ENCODE measurements at places on chromosomes 2 and 18.

DNA sequence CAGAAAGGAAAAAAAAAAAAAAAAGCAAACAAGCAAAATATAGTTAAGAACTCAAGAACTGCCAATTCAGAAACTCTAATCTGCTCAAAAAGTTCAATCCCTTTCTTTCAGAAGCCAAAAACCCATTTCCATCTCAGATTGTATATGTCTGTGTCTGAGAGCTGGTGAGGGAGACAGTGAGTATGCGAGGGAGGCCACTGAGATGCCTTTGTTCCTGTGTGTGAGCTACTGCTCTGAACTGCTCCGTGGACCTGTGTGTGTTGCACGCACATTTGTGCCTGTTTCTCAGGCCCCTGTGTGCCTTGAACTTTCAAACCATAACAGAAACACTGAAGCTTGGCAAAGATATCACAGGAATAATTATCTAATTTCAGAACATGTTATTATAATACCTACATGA lies 2.5 kb upstream of the PKDCC start:
- no peak for DNase-seq

- DNase-seq, result no peak
Measured at GRCh38 chr18:13276530-13277520, 58.3 kb downstream of the LDLRAD4 start.

DNA sequence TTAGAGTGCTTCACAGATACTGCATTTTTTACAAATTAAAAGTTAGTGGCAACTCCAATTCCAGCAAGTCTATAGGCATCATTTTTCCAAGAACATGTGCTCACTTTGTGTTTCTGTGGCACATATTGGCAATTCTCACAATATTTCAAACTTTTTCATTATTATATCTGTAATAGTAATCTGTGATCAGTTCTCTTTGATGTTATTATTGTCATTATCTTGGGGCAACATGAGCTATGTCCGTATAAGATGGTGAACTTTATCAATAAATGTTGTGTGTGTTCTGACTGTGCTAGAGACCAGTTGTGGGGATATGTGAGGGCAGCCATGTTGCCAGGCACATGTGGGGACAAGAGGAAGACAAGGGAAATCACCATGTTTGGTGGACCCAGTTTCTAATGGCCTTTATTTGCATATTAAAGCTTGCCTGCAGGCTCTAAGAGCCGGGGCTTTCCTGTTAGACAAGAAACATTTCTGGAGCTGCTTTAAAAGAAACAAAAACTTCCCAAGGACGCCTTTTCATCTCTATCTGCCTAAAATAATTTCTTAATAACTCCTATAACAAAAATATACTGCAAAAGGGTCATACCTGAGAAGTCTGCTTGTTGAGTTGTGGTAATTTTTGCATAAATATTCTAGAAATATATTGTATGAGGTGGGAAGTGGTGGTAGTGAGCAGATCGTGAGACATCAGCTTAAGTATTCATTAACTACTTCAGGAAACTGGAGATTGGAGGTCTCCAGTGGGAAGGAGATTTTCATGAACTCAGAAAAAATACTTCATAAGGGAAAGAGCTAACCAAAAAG lies 37.2 kb downstream of the KYNU start:
- no peak for DNase-seq

DNA sequence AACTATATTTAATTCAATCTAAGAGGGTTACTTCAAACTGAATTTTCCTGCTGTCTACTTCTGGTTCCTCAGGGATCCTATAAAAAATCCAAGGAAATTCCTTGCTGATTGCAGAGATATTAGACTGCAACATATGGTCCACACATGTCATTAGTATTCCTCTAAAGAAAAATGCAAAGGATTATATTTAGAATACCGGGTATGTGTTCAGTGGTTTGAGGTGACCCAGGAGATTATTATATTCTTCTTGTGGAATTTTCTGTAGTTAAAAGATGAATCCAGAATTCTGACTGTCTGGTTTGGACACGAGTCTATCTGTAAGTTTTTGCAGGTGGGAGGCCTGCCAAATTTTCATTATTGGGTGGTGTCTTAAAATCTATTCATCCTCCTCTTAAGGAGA lies 18.2 kb downstream of the HOXD1 start:
- no peak for DNase-seq

- no peak for DNase-seq
Measured at GRCh38 chr2:172736424-172737174, 954 bp downstream of the RAPGEF4 start.

- no peak for DNase-seq
Measured at GRCh38 chr2:20585359-20585709, 65.6 kb downstream of the HS1BP3 start.

DNA sequence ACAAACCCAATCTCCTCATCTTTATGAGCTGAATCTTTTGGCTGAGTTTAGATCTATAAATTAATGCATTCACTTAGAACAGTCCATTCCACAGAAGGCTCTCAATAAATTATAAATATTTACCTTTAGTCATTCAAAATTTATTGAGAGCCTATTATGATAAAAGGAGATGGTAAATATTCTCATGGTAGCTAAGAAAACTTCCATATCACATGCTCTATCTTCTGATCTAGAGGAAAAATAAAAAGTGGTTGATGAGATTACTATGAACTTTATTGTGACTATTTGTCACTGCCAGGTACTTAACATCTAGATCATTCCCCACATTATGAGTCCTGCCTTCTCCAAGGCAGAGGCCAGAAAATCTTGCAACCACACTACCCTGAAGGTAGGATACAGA lies 62.4 kb downstream of the L3MBTL4 start:
- DNase-seq, result no peak

DNA sequence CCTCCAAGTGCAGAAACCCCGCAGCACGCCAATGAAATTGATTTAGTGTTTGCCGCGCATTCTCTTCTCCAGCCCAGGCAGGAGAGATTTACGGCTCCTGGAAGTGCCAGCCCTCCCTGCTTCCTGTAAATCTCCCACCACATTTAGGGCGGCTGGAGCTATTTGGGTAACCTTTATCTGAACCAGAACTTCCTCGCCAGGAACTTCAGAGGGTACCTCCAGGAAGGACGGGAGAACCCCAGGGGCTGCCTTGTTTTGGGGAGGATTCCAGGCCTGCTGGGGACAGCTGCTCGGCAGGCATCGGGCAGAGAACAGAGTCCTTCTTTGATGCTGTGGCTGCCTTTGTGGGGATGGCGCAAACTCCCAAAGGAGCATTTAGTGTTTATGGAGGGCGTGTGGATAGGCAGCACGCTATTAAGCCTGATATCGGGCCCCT lies 122.0 kb upstream of the MYCN start:
- no peak for DNase-seq

DNA sequence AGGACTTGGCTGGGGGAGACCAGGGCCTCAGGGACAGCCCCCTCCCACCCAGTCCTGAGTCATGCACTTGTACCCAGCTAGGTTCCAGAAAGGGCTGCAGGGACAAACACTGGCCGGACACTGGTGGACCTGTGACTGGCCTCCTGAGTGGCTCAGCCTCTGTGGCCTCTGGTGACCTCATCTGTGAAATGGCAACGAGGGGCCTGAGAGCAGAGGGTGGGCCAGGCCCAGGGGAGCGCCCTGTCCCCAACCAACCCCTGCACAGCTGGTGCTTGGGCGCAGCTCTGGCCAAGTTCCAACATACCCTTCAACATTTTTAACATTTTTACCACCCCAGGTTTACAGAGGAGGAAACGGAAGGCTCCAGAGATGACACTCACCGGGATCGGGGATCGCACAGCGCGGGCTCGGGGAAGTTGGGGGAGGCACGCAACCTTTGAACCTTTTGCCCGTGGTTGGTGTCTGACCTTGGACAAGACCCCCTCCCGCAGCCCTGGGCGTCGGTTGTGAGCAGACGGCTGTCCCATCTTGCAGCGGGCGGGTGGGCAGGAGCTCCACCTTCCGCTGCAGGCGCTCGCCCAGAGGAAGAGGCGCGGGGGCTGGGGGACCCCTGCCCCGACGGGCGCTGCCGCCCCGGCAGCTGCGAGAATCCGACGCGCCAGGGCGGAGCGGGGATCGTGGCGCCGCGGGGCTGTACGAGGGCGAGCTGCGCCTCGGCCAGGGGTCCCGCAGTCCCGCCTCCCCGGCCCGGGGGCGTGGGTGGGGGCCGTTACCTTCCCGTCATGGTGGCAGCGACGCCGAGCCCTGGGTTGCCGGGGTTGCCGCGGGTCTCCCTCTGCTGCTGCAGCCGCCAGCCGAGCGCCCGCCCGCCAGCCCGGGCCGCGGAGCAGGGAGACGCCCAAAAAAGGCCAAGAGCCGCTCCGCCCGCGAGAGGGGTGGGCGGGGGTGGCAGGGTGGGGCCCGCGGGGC lies 805 bp downstream of the LIMS2 start:
- DNase-seq, result no peak

DNA sequence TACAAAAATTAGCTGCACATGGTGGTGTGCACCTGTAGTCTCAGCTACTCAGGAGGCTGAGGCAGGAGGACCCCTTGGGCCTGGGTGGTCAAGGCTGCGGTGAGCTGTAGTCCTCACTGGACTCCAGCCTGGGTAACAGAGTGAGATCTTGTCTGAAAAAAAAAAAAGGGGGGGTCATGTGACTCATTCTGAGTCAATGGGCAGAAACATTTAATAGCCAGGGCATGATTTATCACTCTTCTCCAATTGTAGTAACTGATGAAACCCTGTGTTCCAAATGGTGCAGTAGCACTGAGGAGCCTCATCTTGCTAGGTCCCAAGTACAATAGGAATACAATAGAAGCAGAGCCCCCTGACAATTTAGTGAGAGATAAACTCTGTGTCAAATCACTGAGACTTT lies 78.9 kb upstream of the CCDC68 start:
- DNase-seq, result no peak

DNA sequence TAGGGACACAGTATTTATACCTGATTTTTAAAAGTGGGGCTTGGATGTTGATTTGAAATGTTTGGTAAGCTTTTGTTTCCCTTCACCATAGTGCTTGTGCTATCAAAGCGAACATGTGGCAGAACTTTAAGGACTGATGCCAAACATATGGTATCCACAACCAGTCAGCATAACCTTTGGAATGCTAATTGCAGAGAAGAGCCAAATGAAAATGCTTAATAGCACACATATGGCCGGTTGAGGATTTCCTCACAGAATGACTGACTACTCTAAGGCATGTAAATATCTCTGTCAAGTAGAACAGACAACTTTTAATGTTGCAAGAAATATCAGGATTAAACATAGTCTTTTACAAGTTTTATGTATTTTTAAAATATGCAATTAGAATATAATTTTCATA lies 120.9 kb upstream of the COL3A1 start:
- DNase-seq, result no peak

DNA sequence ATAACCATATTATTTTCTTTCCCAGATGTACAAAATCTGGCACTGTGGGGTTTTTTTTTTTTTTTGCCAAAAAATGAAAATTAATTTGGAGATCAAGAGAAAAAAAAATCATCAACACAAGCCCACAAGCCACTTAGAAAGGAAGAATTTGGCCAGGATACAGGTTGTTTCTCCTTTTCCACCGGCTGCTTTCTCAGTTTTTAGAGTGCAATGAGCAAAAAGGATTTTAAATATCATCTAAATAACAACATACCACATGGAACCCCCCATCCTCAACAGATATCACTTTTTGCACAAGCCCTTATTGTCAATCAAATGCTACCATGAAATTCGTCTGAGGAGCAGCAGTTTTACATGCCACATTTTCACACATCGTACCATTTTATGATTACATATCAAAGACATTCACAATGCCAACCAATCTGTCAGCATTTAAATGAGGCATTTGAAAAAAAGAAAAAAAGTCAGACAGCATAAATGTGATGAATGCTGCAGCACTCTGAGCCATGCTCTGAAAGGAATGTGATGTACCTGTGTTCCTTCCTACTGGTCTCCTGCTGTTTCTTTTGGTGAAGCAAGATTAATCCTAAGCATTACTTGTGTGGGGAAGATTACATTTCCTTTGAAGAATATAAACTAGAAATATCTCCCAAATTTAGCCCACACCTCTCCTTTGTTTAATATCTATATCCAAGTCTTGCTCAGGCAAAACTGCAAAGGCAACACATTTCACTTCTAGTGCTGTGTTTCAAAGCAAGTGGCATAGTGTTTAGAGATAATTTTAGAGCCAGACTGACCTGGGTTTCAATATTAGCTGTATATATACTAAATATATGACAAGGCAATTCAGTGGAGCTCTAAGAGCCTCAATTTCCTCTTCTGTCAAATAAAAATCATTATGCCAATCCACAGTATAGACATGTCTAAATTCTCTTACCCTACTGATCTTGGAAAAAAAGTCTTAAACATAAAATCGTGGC lies 391.3 kb downstream of the CMPK2 start:
- DNase-seq, result no peak

DNA sequence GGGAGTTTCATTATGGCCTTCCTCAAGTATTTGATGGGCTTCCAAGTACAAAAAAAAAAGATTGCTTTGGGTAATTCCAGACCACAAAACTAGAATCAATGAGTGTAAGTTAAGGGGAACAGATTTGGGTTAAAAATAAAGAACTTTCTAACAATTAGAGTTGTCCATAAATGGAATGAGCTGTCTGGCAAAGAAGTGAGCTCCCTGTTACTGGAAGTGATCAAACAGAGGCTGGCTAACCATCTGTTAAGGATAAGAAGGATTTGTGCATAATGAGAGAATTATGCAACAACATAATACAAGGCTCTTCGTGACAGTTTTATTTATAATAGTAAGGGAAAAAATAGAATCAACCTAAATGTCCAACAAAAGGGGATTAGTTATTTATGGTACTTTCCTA lies 44.6 kb upstream of the ACVR1 start:
- no peak for DNase-seq

- DNase-seq, result no peak
Measured at GRCh38 chr2:101231240-101231639, 21.4 kb upstream of the CNOT11 start.

DNA sequence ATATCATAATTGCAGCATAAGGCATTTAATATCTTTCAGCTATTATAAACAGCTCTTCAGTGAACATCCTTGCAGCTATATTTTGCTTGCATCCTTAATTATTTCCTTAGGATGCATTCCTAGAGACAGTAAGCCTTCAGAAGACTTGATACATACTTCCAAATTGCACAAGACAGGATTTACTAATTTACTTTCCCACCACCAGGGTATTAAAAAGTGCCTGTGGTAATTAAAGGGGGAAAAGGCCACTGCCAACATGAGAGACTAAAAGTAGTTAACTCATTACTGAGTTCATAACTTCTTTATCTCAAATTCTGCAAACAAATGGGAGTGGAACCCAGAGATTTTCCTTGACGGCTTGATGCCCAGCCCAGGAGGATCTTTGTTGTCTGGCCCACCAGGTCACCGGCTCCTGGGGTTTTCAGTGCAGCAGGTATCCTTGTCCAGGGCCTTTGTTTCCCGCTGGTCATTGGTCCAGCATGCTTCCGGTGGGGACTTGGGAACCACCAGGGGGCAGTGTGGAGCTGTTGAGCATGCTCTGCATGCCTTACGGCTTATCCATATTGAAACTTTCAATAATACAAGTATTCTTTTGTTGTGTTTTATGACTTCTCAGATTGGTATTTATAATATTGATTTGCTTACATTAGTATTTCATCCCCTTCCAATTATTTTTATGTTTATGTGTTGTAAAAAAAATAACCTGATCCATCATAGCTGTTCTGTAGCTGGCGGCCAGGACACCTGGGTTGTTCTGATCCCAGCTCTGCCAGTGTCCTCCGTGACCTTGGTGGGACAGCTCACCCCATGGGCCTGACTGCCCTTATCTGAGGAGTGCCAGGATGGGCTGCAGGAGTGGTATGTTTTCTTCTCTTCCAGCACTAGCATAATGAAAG lies 61.4 kb downstream of the TGOLN2 start:
- DNase-seq, result peak; percentile 73

- DNase-seq, result no peak
Measured at GRCh38 chr18:45044787-45045186, 364.1 kb downstream of the SETBP1 start.

All from OCI-M1 (cell line).